DND-41 (cell line): ENCODE measurements at places on chromosomes 5 and 9.

DNA sequence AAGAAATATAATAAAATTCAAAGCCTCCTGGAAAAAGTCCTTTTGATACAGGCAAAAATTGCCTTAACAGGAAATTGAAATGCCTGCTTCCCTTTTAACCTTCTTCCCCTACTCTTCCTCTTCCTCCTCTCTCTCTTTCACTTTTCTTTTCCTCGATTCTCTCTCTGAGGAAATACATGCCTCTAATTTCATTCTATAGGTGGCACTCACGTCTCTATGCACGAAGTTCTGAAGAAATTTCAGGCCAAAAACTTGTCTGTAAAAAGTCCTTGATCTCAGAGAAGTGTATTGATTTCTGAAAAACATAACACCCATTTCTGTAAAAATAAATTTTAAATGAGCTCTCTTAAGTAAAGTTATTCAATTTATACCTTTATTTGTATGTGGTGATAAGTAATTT lies 371.7 kb upstream of the IRX4 start:
- DNase-seq: no peak

DNA sequence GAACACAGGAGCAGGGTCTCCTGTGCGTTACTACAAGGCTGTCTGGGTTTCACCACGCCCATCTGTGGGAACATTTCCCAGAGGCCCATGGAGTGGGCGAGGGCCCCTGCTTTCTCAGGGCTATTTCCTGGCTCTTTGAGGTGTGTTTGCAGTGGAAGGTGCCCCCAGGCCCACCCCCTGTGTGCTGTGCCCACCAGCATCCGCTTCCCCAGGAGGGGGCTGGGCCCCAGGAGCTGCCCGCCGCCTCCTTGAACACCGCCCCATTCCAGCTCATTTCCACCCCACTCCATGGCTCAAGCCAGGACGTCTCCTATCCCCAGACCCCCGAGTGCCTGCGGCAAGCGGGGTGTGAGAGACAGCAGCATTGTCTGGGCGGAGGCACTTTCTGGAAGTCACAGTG lies 70.5 kb downstream of the NEK6 start:
- DNase-seq: no peak

GRCh38 chr9:8332331-8332650 lies 532.7 kb upstream of the DMAC1 start:
- DNase-seq: no peak

GRCh38 chr9:76561900-76562299 lies 102.9 kb downstream of the GCNT1 start:
- DNase-seq: no peak

GRCh38 chr9:36837431-36838405 lies 196.3 kb downstream of the PAX5 start:
- DNase-seq: no peak

DNA sequence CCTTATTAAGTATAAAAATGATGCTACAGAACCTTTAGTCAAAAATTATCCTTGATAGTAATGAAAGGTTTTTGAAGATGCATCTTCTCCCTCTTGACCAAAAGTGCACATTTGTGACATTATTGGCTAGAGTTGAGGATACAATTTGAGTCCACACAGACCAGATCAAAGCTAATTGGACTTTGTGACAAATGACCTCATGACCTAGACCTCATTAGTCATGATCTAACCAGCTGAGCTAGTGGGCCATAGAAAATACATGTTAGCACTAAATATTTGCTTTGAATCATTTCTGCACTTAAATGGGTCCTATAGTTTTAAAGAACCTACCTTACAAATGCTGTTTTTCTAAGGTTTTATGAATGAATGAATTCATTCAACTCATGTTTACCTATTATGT lies 182.1 kb downstream of the RFX3 start:
- DNase-seq: no peak
